T-cell (primary cell): ENCODE measurements at places on chromosomes 7 and 10. TPM values are rescaled to one million over a fixed set of nuclear protein-coding genes. Genes with fewer than 3 reads are reported as not detected.

DNA sequence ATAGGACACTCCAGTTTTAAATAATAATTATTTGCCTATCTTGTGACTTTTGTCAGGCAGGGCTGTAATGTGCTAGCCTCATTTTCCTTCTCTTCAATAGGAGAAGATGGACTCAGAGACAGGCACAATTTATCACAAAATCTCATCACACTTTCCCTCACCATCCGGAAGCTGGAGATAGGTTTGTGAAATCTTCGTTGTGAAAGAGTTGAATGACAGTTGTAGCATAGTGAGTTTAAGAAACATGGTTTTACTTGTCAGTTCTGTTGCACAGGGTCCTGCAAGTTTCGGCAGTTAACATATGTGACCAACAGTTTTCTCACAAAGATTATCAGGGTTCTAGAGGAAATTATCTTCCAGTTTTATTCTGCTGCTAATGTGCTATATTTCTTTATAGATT is 37.7 kb upstream of the MAP3K8 start:
- DNase-seq, result no peak

DNA sequence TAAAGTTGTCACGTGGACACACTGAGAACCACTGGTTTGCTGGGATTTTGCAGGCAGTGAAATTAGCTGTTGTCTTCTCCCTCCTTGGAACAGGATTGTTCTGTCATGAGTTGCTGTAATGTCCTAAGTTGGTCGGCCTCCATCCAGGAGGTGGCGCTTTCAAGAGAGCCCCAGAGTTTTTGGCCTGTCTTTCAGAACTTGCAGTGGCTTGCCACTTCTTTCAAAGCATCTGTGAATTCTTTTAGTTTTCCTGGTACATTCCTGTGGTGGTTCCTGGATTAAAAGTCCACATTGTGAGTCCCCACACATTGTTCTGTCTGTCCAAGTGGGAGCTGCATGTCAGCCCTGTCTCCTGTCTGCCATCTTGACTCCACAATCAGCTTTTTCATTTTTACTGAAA is 133.8 kb downstream of the PON1 start:
- DNase-seq, result no peak

The WDFY4 gene
- total RNA-seq, result 15.5 TPM

GRCh38 chr10:22805304-22805703 is 90.9 kb upstream of the PIP4K2A start:
- no peak for DNase-seq

DNA sequence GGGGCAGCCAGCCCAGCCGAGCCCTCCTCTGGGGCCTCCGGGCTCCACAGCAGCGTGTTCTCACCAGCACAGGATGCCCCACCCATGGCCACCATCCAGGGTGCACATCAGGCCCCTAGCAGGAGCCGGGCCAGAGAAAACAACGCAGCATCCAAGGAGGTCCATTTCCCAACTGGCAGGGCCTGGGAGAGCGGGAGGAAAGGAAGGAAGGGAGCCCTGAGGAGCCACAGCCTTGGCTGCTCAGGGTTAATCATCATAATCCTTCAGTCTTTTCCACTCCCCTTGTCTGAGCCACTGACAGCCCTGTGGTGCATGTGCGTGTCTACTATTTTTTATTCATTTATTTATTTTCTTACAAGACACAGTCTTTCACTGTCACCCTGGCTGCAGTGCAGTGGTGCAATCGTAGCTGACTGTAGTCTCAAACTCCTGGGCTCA is 3.6 kb downstream of the PLAC9 start:
- DNase-seq, result no peak

DNA sequence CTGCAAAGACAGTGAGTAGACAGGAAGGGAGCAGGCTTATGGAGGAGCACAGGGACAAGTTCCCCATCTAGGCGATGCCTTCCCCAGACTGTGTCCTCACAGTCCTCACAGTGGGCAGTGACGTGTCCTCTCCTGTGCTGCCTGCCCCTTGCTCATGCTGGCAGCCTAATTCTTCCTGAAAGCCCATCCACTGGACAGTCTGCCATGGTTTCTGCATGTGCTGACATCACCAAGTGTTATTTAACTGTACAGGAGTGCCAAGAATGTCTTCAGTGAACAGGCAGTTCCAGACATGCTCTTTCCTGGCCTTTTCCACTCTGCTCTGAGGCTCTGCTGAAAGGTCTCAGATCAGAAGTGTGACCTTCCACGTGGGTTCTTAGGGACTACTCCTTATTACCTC is 54.1 kb downstream of the ZNF248 start:
- DNase-seq, result no peak

DNA sequence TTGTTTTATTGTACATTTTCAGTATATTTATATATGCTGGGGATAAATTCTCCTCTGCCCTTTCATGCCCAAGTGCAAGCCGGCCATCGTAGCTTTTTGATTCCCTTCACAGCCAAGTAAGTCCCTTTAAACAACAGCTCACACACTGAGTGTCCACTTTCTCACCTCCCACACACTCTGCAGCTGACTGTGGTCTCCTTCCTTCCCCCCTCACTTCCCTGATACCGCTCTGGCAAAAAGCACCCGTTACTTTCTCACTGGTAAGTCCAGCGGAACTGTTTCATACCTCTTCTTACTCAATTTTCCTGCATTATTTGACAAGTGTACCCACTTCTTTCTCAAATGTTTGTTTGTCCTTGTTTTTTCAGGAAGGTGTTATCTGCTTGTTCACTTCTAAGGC is 35.2 kb downstream of the MGAM start:
- DNase-seq, result no peak

The IL2RA gene
- total RNA-seq, result 28.1 TPM

- no peak for DNase-seq
Measured at GRCh38 chr7:8178353-8178752, 83.6 kb downstream of the ICA1 start.

DNA sequence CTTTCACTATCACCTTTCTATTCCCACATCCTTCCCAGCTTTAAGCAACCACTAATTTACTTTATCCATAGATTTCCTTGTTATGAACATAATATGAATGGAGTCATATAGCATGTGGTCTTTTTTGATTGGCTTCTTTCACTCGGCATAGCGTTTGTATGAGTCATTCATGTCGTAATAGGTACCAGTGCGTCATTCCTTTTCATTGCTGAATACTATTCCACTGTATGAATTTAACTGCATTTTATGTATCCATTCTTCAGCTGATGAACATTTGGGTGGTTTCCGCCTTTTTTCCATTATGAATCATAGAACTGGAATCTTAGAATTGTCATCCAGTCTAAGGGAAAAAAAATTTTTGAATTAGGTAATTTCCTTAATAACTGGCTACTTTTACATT is 411.3 kb upstream of the AUTS2 start:
- DNase-seq, result no peak

The SPDYE2 gene
- total RNA-seq, result 0.35 TPM

GRCh38 chr7:122072272-122072671 is 71.8 kb downstream of the AASS start:
- DNase-seq, result no peak

- no peak for DNase-seq
Measured at GRCh38 chr10:25966844-25967243, 32.8 kb downstream of the MYO3A start.

The SPDYE6 gene
- not detected for total RNA-seq

The WNT8B gene
- not detected for total RNA-seq

GRCh38 chr7:93873998-93874574 is 16.5 kb downstream of the TFPI2 start:
- DNase-seq, result no peak

DNA sequence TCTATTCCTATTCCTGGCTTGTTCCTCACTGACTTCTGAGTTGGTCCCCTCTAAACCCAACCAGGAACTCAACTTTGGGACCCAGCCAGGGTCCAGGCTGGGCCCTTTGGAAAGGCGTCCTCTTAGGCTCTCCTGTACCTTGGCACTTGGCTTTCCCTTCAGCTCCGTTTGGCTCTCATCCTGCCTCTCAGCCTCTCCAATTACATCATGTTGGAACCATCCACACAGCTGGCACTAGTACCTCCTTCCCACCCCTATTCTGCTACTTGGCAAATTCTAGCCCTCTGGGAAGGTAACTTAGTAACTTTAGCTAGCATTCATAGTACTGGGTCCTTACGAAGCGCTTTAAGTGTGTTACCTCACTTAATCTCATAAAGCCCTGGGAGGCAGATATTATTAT is 205.3 kb upstream of the HABP2 start:
- no peak for DNase-seq

- DNase-seq, result no peak
Measured at GRCh38 chr7:35467456-35467978, 213.6 kb upstream of the TBX20 start.

- DNase-seq, result no peak
Measured at GRCh38 chr7:151411551-151411950, 1.7 kb upstream of the WDR86 start.

DNA sequence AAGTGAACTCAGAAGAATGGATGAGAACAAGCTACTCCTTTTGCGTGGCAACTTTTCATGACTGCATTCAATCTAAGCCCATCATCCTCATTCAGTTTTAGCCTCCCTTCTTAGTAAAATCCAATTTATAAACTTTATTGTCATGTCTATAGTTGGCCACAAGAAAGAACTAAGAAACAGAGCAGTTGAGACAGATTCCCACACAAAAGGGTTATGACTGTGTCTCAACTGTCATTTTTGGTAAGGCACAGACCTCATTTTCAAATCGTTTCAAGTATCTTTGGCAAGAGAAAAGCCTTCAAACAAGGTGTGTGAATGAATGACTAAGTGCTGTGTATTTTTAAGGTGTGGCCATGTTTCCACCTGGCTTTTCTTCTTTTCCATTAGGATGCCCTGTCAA is 84.2 kb upstream of the CREB5 start:
- no peak for DNase-seq

DNA sequence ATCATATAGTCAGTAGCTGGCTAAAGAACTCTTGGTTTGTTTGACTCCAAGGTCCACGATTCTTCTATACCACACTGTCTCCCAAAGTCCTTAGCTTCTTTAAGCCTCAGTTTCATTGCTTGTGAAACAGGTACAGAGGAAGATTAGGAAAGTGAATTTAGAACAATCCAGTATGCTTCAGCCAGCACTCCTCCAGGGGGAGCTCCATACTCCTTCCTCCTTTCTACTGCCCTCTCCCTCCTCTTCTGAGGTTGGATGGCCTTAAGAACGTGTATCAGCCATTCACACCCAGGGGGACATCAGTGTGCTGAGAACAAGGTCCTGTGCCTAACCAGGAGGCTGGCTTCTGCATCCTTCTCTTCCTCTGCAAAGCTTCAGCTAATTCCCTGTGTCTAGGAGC is 54.8 kb upstream of the CALD1 start:
- no peak for DNase-seq

DNA sequence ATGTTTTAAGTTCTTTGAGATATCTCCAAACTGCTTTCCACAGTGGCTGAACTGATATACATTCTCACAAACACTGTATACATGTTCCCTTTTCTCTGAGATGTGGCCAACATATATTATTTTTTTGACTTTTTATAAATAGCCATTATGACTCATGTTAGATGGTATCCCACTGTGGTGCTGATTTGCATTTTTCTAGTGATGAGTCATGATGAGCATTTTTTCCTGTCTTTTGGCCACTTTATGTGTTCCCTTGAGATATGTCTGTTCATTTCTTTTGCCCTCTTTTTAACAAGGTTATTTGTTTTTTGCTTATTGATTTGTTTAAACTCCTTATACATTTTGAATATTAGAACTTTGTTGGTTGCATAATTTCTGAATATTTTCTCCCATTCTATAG is 1055.1 kb downstream of the NXPH1 start:
- DNase-seq, result no peak

The FANK1 gene
- total RNA-seq, result 3.3 TPM

DNA sequence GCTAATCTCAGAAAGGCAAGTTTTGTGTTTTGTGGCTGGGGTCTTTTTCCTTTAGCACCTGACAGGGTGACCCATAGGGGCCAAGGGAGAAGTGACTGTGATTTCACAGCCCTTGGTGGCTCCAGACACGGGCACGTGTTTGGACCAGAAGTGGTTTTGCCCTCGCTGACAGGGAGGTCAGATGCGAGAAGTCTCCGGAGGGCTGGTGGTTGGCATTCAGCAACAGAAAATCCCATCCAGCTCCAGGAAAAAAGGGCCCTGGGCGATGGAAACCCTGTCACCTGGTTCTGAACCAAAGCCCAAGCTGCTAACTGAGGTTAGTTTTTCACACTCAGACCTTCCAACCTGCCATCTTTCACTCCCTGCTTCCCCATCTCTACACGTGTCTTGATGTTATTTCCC is 272.9 kb downstream of the TRIL start:
- DNase-seq, result no peak

- DNase-seq, result no peak
Measured at GRCh38 chr10:35396560-35397434, 60.5 kb downstream of the CCNY start.

GRCh38 chr7:33157781-33158180 is 28.4 kb downstream of the BBS9 start:
- no peak for DNase-seq

- DNase-seq, result no peak
Measured at GRCh38 chr7:159116581-159117339, 27.9 kb downstream of the VIPR2 start.

DNA sequence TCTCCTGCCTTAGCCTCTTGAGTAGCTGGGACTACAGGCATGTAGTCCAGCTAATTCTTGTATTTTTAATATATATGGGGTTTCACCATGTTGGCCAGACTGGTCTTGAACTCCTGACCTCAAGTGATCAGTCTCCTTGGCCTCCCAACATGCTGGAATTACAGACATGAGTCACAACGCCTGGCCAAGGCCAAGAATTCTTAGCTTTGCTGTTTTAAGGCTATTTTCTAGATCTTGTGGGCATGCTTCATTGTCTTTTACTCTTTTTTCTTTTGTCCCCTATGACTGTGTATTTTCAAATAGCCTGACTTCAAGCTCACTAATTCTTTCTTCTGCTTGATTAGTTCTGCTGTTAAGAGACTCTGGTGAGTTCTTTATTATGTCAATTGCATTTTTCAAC is 56.4 kb upstream of the TAS2R16 start:
- no peak for DNase-seq

- no peak for DNase-seq
Measured at GRCh38 chr7:40810274-40810673, 675.5 kb downstream of the SUGCT start.

DNA sequence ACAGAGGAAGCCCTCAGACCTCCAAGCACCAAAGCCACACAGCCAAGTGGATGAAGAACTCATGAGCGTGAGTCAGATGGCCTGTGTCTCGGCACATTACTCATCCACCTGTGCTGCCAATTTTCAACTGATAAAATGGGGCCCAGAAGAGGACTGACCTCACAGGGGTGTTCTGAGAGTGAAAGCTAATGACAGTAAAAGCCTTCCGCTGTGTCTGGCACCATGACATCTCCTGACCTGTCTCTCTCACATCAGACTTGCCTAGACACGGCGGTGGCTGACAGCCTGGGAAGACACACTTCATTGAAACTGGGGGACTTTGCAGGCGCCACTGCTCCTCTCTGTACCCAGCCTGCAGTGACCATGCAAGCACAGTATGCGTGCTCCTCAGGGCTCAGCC is 8.3 kb upstream of the SLC18A3 start:
- no peak for DNase-seq

DNA sequence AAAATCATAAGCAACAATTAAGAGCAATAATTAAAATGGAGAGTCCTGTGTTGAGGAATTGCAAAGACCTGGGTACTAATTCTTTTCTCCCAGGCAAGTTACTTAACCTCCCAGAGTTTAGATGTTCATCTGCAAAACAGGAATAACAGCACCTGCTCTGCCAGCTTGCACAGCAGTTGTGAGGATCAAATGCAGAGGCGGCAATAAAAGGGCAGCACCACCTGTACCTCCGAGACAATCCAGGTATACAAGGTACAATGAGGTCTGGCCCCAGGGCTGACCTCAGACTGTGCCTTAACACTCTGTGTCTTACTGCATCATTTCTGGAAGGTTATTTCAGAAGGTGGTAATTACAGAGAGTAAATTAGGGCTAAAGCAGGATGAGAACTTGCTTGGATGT is 14.5 kb upstream of the FAM204A start:
- no peak for DNase-seq

The MINDY4 gene
- 1.7 TPM for total RNA-seq

- no peak for DNase-seq
Measured at GRCh38 chr7:134120405-134120804, 6.7 kb upstream of the LRGUK start.
